ENCODE measurements at places on chromosomes 4 and X. TPM values are rescaled to one million over a fixed set of nuclear protein-coding genes. Genes with fewer than 3 reads are reported as not detected.

The DAPP1 gene
- total RNA-seq: 39.5 TPM

GRCh38 chr4:147761218-147761883 is 29.5 kb downstream of the ARHGAP10 start:
- DNase-seq: no peak

GRCh38 chr4:100295792-100296191 is 105.5 kb upstream of the DDIT4L start:
- DNase-seq: no peak

GRCh38 chrX:115402299-115402698 is 112.8 kb downstream of the LUZP4 start:
- DNase-seq: no peak

Measured in activated CD4-positive, alpha-beta T cell treated with anti-CD3 and anti-CD28 coated beads, Interleukin-2, amount 10 ng/mL, durations not matched to agents 7 days and 5 days (primary cell).